Activated CD4-positive, alpha-beta T cell treated with anti-CD3 and anti-CD28 coated beads for 36 hours (primary cell): ENCODE measurements at places on chromosomes 16 and 17. TPM values are rescaled to one million over a fixed set of nuclear protein-coding genes. Genes with fewer than 3 reads are reported as not detected.

FNDC8 gene
- not detected for total RNA-seq

EVI2A gene
- 18.2 TPM for total RNA-seq

KRT40 gene
- total RNA-seq = not detected

CFAP52 gene
- not detected for total RNA-seq

EME1 gene
- 40.8 TPM for total RNA-seq

GAA gene
- 32.8 TPM for total RNA-seq

GRCh38 chr17:29151567-29151966 lies 28.6 kb downstream of the MYO18A start:
- no peaks in the 10 kb centered on the region for H3K36me3 ChIP-seq
- H3K4me3 ChIP-seq = no peak overlapping the region

DNA sequence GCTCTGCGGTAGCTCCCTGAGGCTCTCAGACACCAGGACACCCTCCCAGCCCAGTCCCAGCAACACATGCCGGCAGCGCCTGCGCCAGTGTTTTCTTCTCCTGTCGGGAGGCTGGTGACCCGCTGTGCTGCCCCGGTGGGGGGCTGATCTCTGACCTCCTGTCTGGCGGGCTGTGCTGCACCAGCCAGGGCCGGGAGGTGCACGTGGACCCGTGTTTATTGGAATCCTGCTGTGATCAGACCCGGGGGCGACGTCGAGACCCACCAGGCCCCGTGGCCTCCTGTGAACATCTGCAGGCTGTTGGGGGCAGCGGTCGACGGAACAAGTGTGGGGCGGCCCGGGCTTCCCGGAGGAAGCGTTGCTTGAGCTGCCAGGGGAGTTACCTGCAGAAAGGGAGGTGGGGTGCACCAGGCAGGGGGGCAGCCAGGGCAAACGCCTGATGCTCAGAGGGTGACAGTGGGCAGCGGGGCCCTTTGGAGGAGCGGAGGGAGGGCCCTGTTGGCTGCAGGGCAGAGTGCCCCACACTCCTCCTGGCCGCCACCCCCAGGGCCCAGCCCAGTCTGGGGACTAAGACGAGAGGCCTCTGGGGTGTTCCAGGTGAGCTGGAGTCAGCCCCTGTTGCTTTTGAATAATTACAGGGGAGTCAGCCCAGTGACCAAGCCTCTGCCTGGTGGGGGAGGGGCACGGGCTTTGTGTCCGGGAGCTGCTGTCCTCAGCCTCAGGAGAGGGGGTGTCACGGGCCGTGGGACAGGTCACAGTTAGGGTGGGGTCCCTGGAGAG lies 2.3 kb upstream of the SSTR5 start:
- no peak overlapping the region for H3K4me3 ChIP-seq
- no peaks in the 10 kb centered on the region for H3K36me3 ChIP-seq
- no peak overlapping the region for H3K27ac ChIP-seq
- DNase-seq = no peak
- peaks cover 22% of the 10 kb centered on the region for H3K27me3 ChIP-seq

- no peak overlapping the region for H3K27ac ChIP-seq
- DNase-seq = no peak
- H3K4me3 ChIP-seq = no peak overlapping the region
- H3K36me3 ChIP-seq = peaks cover 34% of the 10 kb centered on the region
- no peaks in the 10 kb centered on the region for H3K27me3 ChIP-seq
- peaks cover 26% of the 10 kb centered on the region for H3K4me1 ChIP-seq
These were observed 171.9 kb downstream of the AHSP start for GRCh38 chr16:31699601-31700000.

GRCh38 chr16:89706518-89707260 lies 5.2 kb upstream of the SPATA2L start:
- H3K27ac ChIP-seq = no peak overlapping the region
- H3K4me3 ChIP-seq = no peak overlapping the region
- no peaks in the 10 kb centered on the region for H3K27me3 ChIP-seq

DNA sequence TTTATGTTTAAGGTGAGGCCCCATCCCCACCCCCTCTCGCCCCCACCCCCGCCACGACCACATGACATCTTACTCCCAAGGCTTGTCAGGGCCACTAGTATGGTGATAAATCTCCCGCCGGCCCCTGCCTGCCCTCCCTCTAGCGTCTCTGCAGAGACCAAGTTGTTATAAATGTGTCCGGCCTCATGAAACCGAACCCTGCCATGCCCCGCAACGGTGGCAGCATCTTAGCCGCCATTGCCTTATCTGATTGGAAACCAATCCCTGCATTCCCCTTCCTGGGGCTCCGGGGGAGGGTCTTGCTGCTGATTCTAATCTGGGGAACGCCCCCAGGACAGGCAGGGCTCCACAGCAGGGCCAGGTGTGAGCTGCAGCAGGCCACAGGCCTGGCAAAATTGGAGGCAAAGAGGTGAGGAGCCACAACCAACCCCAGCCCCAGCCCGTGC lies 352.4 kb downstream of the C16orf95 start:
- H3K27me3 ChIP-seq = no peaks in the 10 kb centered on the region
- H3K36me3 ChIP-seq = no peaks in the 10 kb centered on the region
- H3K4me1 ChIP-seq = no peaks in the 10 kb centered on the region
- H3K27ac ChIP-seq = no peak overlapping the region
- no peak for DNase-seq

GRCh38 chr17:60416368-60416925 lies 5.8 kb upstream of the CHCT1 start:
- peaks cover 6% of the 10 kb centered on the region for H3K4me1 ChIP-seq
- DNase-seq = no peak
- no peaks in the 10 kb centered on the region for H3K36me3 ChIP-seq
- no peak overlapping the region for H3K27ac ChIP-seq

GRCh38 chr16:450385-450784 lies 24.9 kb downstream of the RAB11FIP3 start:
- H3K4me3 ChIP-seq = no peak overlapping the region
- DNase-seq = no peak
- H3K27me3 ChIP-seq = no peaks in the 10 kb centered on the region
- H3K27ac ChIP-seq = no peak overlapping the region
- H3K4me1 ChIP-seq = peaks cover 5% of the 10 kb centered on the region

DNA sequence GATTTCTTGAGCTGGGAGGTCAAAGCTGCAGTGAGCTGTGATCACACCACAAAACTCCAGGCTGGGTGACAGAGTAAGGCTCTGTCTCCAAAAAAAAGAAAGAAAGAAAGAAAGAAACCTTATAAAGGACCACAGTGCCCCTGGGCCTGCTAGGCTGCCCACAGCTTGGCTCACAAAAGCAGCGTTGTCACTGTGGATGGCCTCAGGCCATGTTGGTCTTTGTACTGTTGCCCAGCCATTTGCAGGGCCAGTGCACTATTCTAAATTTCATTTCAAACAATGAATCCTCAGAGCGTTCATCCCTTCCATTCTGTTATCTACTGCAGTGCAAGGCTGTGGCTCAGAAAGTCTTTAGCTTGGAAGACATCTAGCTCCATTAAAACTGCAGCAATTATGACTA lies 208.4 kb downstream of the SLC39A11 start:
- peaks cover 43% of the 10 kb centered on the region for H3K36me3 ChIP-seq
- no peaks in the 10 kb centered on the region for H3K27me3 ChIP-seq
- no peak overlapping the region for H3K4me3 ChIP-seq
- no peak for DNase-seq
- H3K27ac ChIP-seq = no peak overlapping the region

- DNase-seq = no peak
- no peaks in the 10 kb centered on the region for H3K27me3 ChIP-seq
- H3K36me3 ChIP-seq = no peaks in the 10 kb centered on the region
- no peak overlapping the region for H3K27ac ChIP-seq
- H3K4me3 ChIP-seq = no peak overlapping the region
These were observed 51.7 kb downstream of the PLXDC1 start for GRCh38 chr17:39099663-39100286.

DNA sequence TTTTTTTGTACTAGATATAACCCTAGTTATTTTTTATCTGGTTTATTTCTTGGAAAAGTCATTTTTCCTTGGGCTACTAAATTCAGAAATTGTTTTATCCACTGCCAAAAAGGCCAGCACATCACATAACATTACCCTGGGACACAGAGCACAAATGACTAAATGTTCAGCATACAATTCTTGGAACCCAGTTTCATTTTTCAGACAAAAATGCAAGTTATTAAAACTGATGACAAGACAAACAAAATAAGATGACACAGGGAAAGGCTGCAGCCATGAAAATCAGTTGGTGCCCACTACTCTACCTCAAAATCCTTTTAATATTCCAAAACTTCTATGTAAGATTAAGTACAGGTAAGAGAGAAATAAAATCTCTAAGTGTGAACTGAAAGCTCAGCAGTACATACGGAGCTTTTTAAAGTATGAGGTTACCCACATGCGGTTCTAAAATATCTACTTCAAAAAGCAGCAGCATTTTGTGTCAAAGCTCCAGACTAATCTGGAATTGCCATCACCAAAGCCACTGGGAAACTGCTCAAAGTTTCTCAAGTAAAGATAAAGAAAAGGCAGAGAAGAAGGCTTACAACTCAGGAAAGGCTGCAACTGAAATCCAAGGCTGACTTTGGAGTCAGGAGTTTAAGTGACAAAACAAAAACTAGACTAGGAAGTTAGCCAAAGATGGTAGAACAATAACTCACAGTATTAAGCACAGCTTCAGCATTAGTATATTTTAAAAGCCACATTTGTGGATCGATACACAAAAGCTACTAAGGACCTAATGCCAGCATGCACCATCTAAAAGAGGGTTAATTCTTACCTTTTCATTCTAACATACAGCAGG lies 41.4 kb downstream of the AP1G1 start:
- H3K27me3 ChIP-seq = no peaks in the 10 kb centered on the region
- DNase-seq = no peak
- no peak overlapping the region for H3K4me3 ChIP-seq
- H3K27ac ChIP-seq = peak overlapping the region; percentile 29
- peaks cover 13% of the 10 kb centered on the region for H3K4me1 ChIP-seq

DNA sequence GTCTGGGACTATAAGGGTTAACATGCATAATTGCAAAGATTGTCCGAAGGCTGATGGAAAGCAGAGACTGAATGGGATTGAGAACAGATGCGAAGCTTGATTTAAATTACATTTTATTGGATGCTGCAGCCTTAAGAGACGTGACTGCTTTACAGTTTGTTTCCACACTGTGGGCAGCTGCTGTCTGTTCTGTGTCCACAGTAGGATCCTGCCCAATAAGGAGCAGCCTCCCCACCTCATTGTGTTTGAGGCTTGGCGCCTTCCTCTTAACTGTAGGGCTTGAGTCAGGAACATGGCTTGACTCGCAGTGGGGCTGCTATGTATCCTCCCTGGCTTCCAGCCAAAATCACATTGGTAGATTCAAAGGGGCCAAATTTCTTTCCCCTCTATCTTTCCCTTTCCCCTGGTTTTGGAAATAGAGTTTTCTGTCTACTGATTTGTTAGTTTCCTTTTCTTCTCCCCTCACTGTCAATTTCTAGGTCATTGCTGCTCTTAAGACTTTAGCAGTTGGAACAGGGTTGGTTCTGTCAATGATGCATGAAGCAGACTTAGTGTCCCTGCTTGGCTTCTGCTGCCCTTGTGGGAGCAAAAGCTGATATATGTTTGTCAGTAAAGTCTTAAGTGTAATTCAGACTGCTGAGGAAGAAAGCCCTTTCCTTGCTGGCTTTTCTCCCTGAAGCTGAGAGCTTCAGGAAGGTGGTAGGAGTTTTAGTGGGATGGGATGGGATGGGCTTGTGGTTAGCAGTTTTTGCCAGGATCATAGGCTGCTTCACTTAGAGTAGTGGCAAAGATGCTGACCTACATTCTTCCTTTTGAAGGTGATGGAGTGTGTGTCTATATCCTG lies 5.0 kb upstream of the RARA start:
- no peak overlapping the region for H3K27ac ChIP-seq
- no peak overlapping the region for H3K4me3 ChIP-seq
- peaks cover 53% of the 10 kb centered on the region for H3K36me3 ChIP-seq
- no peaks in the 10 kb centered on the region for H3K27me3 ChIP-seq
- peaks cover 16% of the 10 kb centered on the region for H3K4me1 ChIP-seq

DNA sequence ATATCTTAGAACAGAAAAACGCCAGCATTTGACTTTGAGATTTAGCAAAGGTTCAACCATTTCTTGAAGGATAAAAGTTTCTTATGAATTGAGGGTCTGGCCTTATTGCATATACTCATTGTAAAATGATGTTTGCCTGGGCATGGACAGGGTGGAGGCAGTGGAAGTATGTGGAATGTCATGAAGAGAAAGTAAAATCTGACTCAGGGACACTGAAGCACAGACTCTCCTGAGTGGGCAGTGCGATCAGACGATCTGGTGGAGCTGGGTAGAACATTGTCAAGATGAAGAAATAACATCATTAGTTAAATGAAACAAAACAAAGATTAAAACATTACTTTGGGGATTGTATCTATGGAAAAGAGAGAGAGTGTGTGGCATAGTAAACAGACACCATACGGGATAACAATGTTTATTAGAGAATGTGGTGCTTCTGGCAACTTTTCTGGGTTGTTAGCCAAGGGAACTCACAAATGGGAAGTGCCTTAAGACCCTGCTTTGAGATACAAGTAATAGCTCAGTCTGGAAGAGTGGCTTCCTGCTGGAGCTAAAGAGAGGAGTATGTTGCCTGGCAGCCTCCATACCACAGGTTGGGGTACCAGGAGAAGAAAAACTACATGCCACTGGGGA lies 4.4 kb downstream of the MAP3K3 start:
- no peaks in the 10 kb centered on the region for H3K27me3 ChIP-seq
- no peak overlapping the region for H3K27ac ChIP-seq
- H3K4me3 ChIP-seq = no peak overlapping the region
- no peak for DNase-seq
- peaks cover 38% of the 10 kb centered on the region for H3K4me1 ChIP-seq
- H3K36me3 ChIP-seq = no peaks in the 10 kb centered on the region

DNA sequence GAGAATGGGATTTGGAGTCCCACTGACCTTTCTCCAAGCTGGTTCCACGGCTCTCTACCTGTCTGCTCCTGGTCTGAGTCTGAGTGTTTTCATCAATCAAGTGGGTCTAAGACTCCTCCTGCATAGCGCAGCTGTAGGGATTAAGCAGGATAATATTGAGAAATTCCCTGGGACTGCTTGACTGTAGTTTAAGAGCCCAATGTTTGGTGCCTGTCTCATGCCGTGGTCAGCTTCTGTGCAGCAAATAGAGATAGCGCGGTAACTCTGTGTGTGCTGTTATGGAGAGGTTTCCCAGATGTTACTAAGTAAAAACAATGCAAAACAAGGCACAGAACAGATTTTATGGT lies 21.4 kb downstream of the RPTOR start:
- H3K27ac ChIP-seq = no peak overlapping the region
- no peak overlapping the region for H3K4me3 ChIP-seq
- peaks cover 14% of the 10 kb centered on the region for H3K4me1 ChIP-seq
- no peaks in the 10 kb centered on the region for H3K27me3 ChIP-seq
- no peak for DNase-seq
- H3K36me3 ChIP-seq = peaks cover 16% of the 10 kb centered on the region

- no peak overlapping the region for H3K27ac ChIP-seq
- H3K4me1 ChIP-seq = peaks cover 12% of the 10 kb centered on the region
- peaks cover 3% of the 10 kb centered on the region for H3K27me3 ChIP-seq
- peak; percentile 82 for DNase-seq
- peak overlapping the region; percentile 39 for H3K4me3 ChIP-seq
These were observed 794 bp upstream of the CPNE7 start for GRCh38 chr16:89574681-89575246.

DNA sequence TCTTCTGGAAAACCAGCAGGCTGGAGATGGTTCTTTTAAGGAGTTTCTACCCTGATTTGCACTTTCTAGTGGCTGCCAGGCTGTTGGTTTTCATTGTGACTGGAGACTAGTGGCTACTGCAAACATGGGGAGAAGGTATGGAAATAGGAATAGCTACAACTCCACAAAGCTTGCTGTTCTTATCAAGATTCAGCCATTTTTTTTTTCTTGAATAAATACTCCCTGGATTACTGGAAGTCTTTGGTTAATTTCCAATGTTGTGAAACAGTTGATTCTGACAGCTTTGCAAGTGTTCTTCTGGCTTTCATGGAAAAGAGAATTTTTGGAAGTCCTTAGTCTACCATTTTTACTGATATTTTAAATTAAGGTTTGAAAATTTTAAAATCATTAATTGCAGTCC lies 277.7 kb downstream of the HS3ST3A1 start:
- no peak overlapping the region for H3K27ac ChIP-seq
- H3K27me3 ChIP-seq = peaks cover 4% of the 10 kb centered on the region
- H3K36me3 ChIP-seq = no peaks in the 10 kb centered on the region
- no peak overlapping the region for H3K4me3 ChIP-seq
